ENCODE measurements at places on chromosomes 4 and X.

DNA sequence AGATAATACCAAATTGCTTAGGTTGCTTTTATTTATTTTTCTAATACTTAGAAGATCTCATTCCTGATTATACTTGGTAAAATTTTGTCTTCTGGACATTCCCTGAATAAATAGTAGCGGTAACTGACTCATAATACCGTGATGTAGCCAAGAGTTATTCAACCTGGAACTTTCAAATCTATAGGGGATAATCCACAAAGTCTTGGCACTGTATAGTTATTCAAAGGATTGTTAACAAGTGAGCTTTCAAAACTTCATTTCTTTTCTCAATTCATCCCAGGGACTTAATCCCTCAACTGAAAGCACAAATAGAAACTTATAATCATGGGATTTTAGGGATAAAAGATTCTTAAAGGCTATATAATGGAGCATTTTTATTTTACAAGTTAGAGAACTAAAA is 1383.3 kb downstream of the FAM133A start:
- DNase-seq, result no peak

- no peak for DNase-seq
Measured at GRCh38 chrX:39335513-39336235, 534.4 kb downstream of the MID1IP1 start.

GRCh38 chr4:138927072-138927471 is 88.5 kb upstream of the NOCT start:
- no peak for DNase-seq

- no peak for DNase-seq
Measured at GRCh38 chr4:106367072-106367471, 1.5 kb downstream of the GIMD1 start.

GRCh38 chr4:3365326-3365725 is 72.5 kb downstream of the RGS12 start:
- DNase-seq, result no peak

DNA sequence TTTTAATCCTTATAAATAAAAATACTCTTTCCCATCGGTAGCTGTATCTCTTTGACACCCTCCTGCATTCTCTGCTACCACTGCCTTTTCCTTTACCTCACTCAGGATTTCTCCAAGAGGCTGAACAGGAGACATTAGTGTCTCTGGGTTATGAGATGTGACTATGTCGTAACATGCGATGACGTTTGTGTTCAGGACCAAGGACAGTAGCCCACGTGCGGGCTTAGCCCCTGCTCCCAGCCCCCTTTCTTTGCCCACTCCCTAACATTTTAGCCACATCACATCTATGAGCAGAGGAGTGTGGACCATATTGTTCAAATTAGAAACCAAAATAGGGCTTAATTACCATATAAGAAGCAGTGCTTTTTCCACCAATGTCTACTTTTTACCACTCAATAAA is 369.3 kb downstream of the FBXW7 start:
- DNase-seq, result no peak

- DNase-seq, result no peak
Measured at GRCh38 chr4:146545102-146545501, 23.4 kb upstream of the SLC10A7 start.

DNA sequence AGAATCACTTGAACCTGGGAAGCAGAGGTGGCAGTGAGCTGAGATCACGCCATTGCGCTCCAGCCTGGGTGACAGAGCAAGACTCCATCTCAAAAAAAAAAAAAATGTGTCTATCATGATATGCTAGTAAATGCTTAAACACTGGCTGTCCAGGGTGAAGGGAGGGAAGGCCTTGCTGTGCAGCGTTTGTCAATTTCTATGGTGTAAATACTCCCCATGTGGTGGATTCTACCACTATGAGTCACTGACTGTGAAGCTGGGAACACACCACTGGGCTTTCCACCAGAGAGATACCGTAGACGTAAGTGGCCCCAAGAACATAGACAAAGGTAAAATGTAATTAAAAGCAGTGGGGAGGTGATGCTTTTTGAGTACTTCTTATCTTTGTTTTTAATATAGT is 51.3 kb upstream of the LEF1 start:
- DNase-seq, result no peak

DNA sequence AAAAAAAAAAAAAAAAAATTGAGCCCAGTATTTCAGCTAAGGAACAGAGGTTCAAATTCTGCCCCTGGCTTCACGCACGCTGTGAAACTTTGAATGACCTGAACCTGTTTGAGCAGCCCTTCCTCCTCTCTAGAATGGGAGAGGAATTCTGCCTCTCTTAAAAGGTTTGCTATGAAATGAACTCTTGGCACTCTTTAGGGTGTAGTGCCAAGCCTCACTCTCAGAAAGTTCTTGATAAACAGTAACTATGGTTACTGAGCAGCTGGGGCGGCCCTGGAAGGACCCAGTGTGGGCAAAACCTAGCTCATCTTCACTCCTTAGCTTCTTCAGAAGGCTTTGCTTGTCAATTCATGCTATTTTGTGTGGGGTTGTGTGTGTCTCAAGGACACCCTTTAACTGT is 73.7 kb downstream of the GEMIN8 start:
- DNase-seq, result no peak
